ENCODE measurements at places on chromosomes 1 and 21.

DNA sequence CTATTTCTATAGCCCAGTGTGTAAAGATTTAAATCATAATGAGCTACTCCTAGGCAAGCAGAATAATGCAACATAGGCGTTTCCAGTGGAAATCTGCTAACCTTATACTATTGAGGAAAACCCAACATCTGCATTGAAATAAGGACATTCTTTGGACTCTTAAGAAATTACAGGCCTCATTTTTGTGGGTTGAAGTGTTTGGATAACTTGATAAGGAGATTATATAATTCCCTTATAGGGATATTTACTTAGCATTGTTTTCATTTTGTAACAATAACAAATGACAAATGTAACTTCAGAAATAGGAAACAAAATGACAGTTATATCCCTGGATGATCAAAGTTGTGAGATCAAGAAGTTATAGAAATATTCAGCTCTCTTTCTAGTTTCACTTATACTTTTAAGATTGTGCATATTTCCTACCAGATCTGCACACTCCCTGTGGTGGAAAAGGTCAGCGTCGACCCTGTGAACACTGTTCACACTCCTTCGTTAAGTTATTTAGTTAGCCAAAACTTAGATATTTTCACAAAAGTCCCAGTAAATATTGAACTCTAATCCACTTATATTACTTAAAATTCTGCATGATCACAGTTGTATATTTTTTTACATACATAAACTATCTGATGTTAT lies 284.4 kb upstream of the C1orf105 start:
- no peak for DNase-seq

GRCh38 chr21:44892536-44893277 lies 19.2 kb upstream of the PTTG1IP start:
- no peak for DNase-seq

DNA sequence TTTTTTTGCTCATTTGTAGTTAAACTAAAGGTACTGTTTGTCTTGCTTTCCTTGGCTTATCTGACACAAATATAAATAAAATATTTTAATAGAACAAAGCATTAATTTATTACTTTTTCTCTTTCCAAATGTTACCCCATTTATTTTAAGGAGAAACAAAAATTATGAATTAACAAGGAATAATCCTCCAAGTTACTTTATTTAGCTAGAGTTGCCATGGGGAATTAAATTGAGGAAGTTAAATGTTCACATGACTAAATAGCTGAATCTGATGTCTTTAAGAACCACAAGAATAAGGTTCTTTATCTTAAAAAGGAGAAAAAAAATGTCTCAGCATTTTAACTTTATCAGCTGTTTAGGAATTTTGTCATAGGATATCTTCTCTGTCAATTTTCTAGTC lies 12.3 kb downstream of the ATG4C start:
- DNase-seq = no peak

GRCh38 chr1:183958958-183959357 lies 78.6 kb downstream of the COLGALT2 start:
- no peak for DNase-seq

GRCh38 chr1:98181036-98181764 lies 260.4 kb upstream of the DPYD start:
- DNase-seq = no peak

GRCh38 chr1:54064299-54064698 lies 10.9 kb downstream of the TCEANC2 start:
- DNase-seq = no peak

DNA sequence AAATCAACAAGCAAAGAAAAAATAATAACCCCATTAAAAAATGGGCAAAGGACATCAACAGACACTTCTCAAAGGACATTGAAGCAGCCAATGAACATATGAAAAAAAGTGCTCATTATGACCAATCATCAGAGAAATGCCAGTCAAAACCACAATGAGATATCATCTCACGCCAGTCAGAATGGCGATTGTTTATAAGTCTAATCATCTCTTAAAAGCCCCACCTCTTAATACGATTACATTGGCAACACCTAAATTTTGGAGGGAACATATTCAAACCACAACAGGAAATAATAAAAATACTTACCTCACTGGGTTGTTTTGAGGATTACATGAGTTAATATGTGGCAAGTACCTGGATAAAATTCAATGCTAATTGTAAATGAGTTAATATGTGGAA lies 57.1 kb upstream of the PLPPR4 start:
- no peak for DNase-seq

GRCh38 chr1:8941906-8942305 lies 3.8 kb upstream of the CA6 start:
- DNase-seq = no peak

- no peak for DNase-seq
These were observed 46.0 kb upstream of the GOLT1A start for GRCh38 chr1:204259782-204260181.
